Stimulated activated naive CD8-positive, alpha-beta T cell treated with anti-CD3 and anti-CD28 coated beads, Interleukin-15, amount 100 ng/mL, for 72 hours (primary cell): ENCODE measurements at places on chromosomes 16 and 17.

DNA sequence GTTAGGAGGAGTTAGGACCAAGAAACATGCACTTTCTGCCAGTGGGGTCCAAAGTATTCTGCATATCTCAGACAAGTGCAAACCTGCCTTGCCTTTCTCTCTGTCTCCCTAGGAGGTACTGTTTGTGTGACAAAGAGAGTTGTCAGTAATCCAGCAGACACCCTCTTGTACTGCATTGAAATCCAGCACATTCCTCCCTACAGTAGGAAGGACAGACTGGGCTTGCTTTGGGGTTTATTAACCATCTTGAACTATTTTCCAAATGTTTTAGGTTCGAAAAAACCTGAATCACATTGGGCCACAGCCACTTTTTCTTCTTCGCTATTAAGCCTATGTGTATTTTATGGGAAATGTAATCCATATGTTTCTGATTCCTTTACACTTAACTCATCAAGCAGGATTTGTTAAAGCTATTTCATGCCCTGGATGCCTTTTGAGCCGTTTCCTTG is 204.2 kb upstream of the KCNJ16 start:
- no peak for DNase-seq

GRCh38 chr17:60971515-60972369 is 294.1 kb downstream of the BCAS3 start:
- peak; percentile 34 for DNase-seq

DNA sequence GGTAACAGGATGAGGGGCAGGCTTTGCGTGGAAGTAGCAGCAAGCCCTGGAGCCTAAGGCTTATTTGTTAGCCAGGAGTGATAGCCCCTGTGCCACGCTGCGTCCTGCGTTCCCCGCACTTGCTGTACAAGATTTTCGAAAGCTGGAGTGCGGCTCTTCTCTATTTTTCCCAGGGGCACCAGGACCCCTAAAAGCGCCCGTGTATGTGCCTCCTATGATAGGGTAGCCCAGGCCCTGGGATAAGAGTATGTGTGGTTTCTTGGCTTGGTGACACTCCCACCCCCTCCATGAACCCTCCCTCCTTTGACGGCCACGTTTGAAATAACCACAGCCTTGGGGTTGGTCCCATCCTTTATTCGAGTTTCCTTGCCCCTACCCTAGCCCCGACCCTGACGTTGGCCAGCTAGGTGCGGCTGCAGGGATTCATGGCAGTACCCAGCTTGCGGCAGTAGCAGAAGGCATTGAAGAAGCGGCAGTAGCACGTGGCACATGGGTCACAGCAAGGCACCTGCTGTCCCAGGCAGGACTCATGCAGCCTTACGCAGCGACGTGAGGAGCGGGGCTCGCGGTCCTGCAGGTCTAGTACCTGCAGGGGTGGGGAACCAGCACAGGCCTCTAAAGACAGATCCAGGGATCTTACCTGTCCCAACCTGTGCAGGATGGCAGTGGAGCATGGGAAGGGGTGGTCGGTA is 968 bp downstream of the AGRP start:
- DNase-seq = no peak

GRCh38 chr16:73543970-73544599 is 496.2 kb upstream of the ZFHX3 start:
- DNase-seq = no peak

GRCh38 chr17:37060928-37061327 is 112.2 kb downstream of the AATF start:
- DNase-seq = no peak

DNA sequence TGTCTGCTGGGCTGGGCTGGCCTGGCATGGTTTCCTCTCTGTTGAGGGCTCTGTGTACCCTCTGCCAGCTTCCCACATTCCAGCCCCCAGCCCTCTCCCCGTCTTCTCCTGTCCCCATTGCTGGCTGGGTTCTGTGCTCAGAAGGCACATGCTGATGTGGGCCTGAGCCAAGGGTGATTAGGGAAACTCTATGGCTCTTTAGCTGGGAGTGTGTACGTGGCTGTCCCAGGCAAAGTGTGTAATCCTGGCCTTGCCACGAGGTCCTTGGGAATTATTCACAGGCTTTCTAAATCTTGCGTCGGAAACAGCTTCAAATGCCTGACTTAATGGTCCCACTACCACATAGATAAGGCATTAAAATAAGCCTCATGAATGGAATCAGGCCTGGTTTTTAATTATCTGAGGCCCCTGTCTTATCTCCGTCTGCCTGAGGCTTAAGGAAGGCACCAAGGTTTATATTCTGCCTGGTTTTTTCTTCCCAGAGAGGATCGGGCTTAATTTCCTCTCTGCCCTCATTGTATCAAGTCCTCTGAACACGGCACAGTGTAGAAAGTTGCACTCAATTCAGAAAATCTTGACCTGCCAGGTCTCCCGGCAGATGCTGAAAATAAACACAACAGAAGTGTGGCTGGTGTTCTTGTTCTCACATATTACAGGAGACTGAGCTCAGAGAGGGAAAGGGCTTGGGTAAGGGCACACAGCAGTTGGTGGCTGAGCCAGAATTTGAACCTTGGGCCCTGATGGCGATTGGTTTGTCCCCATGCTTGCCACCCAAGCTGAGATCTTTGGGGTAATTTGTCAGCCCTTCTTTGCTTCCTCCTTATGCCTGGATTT is 52.9 kb upstream of the LGALS9 start:
- no peak for DNase-seq

- DNase-seq = no peak
These were observed 24.2 kb downstream of the SIAH1 start for GRCh38 chr16:48361012-48361411.

DNA sequence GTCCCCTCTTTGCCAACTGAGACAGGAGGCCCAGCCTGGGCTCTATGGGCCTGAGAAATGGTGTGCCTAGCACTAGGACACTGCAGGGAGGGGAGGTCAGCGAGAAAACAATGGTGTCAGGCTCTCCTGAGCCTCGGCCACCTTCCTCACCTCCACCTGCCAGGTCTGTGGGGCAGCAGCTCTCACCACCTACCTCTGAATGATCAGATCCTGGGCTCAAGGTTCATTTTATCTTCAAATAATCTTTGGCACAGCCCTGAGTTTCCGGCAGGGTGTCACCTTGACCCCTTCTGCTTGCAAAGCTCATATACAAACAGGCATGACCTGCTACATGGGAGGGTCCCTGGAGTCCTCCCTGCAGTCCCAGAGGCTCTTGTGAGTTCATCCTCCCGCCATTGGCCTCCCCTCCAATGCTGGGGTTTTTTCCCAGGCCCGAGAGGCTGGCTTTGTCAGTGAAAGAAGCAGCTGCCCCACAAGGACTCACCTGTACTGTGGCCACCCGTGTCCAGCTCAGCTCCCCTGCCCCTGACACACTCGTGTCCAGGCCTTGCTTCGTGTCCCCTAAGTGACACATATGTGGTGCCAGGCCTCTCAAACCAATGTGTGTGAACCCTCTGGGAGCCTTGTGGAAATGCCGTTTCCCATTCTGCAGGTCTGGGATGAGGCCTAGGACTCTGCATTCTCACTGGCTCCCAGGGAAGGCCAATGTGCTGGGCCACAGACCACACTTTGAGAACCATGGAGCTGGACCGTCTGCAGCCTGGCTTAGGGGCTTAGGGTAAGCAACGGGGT is 176.8 kb upstream of the CIBAR2 start:
- no peak for DNase-seq

- DNase-seq = no peak
These were observed 591 bp downstream of the NPW start for GRCh38 chr16:2019921-2020831.

DNA sequence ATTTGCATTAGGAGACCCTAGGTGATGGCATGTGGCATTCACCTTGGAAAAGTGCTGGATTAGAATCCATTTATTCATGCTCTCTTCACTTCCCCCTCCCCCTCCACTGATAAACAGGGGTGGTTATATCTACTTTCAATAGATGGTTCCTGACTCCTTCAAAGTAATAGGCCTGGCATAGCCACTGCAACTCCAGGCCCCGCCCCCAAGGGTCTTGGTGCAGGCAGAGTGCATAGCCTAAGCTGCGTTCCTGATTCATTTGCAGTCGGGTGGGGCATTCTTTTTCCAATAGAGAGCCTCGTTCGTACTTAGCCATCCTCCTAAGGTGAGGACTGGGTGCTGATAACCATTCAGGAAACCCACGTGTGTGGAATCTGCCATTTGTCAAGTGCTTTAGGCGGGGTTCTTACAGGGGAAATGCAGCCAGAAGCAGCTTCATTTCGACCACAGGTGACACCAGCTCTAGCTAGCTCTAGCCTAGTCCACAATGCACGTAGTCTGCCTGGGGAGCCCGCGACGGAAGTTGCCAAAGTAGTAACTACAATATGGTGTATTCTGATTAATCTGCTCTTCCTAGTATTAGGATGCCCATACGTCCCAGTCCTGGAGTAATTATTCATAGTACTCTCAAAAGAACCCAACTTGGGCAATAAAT is 11.1 kb downstream of the UBE2O start:
- DNase-seq = no peak

DNA sequence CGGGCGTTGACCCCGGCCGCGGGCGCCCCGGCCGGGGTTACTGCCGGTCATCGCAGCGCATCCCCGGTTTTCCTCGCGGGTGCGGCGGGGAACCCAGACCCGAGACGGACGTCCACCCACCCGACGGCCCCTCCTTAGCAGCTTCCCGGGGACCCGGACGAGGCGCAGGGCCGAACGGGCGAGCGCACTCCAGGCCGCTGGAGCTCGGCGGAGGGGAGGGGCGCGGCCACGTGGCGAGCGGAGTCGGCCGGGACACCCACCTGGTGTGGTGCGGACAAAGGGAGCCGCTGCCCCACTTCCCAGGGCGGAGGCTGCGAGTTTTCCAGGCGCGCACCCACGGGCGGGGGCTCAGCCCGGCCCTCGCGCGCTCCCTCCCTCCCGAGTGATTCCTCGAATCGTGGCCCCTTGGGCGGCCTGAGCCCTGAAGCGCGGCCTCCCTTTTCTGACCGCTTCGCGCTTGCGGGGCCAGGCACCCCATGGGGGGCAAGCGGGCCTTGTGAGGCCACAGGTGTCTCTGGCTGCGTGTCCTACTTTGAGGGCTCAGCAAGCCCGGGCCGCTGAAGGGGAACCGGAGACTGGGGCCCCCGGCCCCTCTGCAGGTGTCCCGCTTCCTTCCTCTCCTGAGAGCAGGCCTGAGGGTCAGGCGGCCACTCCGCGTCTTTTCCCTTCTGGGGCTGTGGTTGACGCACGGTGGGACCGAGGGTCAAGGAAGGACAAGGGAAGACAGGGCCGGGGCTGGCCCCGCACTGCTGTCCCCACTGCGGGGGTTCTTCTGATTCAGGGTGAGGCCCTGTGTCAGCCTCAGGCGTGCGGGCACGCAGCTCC is 1.1 kb upstream of the FASN start:
- DNase-seq = peak; percentile 28

- peak; percentile 87 for DNase-seq
These were observed 15.2 kb downstream of the GALK1 start for GRCh38 chr17:75749545-75750389.

GRCh38 chr17:49496867-49497147 is 1.7 kb downstream of the NGFR start:
- peak; percentile 16 for DNase-seq

GRCh38 chr17:31416503-31416923 is 25.0 kb downstream of the RAB11FIP4 start:
- no peak for DNase-seq

DNA sequence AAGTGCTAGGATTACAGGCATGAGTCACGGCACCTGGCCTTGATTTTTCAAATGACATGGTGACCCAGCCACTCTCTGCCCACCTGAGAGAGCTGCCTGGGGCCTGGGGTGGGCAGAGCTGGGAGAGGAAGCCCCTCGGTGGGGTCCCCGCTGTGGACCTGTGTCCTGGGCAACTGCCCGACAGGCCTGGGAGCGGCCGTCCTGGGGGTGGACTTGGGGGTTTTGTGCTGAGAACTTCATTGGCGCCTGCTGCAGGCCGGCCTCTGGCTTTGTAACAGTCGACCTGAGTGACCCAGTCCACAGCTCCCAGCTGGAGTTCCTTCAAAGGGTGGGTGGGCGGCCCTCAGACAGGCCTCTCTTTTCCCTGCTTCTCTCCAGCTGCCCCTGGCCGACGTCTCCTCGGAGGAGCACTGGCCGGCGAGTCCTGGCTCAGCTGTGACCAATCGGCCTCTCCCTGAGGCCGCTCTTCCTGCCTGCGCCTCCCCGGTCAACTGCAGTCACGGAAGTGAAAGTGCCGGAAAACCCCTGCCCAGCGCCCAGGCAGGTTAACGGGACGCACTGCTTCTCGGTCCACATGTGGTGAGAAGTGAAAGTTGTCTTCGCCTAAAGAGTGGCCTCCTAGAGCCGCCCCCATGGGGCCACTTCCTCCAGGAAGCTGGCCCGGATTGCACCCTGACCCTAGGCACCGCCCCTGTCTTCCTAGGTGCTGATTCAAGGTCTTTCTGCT is 5.5 kb downstream of the CBFA2T3 start:
- no peak for DNase-seq

- DNase-seq = peak; percentile 73
These were observed 913 bp upstream of the NOG start for GRCh38 chr17:56592487-56593085.

DNA sequence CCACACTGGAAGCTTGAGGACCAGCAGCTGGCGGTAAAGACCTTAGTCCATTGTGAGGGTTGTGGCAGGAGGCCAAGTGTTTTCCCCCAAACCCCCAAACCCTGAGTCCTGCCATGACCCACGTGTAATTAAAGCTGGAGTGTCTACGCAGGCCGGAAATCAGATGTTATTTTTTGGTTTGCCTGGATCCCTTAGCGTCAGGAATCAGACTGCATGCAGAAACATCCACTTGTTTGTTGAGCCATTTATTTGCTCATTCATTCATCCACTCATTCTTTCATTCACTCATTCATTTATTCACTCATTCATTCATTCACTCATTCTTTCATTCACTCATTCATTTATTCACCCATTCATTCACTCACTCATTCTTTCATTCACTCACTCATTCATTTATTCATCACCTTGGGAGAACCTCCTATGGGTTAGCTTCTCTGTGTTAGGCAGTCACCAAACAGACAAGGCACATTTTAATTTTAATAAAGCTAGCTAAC is 313.1 kb downstream of the MAF start:
- no peak for DNase-seq

- no peak for DNase-seq
These were observed 32.6 kb downstream of the KLHDC4 start for GRCh38 chr16:87733190-87733589.

- no peak for DNase-seq
These were observed 183.2 kb upstream of the GSE1 start for GRCh38 chr16:85429776-85430522.

GRCh38 chr17:21474815-21475214 is 98.7 kb downstream of the KCNJ12 start:
- DNase-seq = no peak

- DNase-seq = no peak
These were observed 8.9 kb upstream of the HDAC5 start for GRCh38 chr17:44132275-44132821.
